ENCODE measurements at places on chromosomes 16 and 17. TPM values are rescaled to one million over a fixed set of nuclear protein-coding genes. Genes with fewer than 3 reads are reported as not detected.
A peak's percentile ranks its signal among the peaks of the same experiment; 100 is the strongest.

DNA sequence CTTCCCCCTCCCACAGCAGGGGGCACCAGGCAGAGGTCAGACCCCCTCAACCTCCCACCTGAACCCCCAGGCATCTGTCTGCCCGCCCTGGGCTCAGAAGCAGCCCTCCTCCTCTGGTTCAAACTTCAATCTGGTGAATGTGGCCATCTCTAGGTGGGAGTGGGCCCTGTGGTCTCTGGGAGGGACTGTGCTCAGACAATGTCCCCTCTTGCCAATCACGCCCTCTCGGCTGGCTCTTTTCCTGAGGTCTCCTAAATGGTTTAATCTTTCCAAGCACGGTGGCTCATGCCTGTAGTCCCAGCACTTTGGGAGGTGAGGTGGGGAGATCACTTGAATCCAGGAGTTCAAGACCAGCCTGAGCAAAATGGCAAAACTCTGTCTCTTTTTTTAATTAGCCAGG, 15.2 kb downstream of the LITAF start:
- H3K27ac ChIP-seq: no peak overlapping the region
- no peaks in the 10 kb centered on the region for H3K36me3 ChIP-seq
- DNase-seq: no peak
- no peaks in the 10 kb centered on the region for H3K27me3 ChIP-seq
- H3K4me3 ChIP-seq: no peak overlapping the region

DNA sequence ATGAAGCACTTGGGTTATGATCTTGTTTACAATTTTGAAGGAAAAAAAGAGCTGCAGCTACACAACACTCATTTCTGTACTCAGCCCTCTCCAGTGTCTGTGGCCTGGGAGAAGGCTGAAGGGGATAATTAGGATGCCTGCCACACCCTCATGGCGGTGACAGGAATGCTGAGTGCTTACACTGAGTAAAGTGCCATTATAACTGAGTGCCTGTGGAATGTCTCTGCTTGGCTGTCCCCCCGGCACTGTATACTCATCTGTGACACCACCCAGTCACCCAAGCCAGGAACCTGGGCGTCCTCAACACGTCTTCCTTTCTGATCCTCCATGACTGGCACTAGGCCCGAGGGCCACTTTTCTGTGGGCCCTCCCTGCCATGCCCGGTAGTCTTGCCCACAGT, 3.5 kb upstream of the MRPL38 start:
- no peak overlapping the region for H3K27ac ChIP-seq
- H3K36me3 ChIP-seq: no peaks in the 10 kb centered on the region
- no peak overlapping the region for H3K4me3 ChIP-seq
- peaks cover 5% of the 10 kb centered on the region for H3K4me1 ChIP-seq

Gene KRT39
- not detected for total RNA-seq

GRCh38 chr16:16005721-16006120, 56.3 kb downstream of the ABCC1 start:
- H3K27me3 ChIP-seq: no peaks in the 10 kb centered on the region

DNA sequence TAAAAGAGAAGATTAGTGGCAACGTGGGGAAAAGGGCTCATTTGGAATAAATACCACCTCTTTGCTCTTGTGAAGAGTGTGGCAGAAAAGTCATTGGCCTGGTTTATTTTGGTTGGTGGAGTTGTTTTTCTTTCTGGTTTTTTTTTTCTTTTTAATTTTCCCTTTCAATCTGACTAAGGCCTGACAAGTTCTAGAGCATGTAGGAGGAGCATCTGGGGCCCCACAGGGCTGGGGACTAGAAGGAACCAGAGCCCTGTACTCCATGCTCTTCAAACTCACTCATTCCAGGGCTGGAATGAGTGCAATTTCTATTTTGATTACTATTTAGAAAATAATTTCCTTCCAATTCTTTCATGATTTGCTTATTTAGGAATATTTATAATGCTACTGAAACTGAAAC, 13.3 kb downstream of the IRX5 start:
- H3K27ac ChIP-seq: no peak overlapping the region
- H3K36me3 ChIP-seq: no peaks in the 10 kb centered on the region
- H3K4me1 ChIP-seq: no peaks in the 10 kb centered on the region
- H3K4me3 ChIP-seq: no peak overlapping the region
- DNase-seq: no peak
- H3K27me3 ChIP-seq: peaks cover 36% of the 10 kb centered on the region

Gene ADGRG1
- total RNA-seq: 13.6 TPM

- peaks cover 2% of the 10 kb centered on the region for H3K36me3 ChIP-seq
- H3K4me1 ChIP-seq: no peaks in the 10 kb centered on the region
- H3K4me3 ChIP-seq: no peak overlapping the region
- no peak overlapping the region for H3K27ac ChIP-seq
Measured at GRCh38 chr17:3857261-3858105, 11.4 kb upstream of the NCBP3 start.

DNA sequence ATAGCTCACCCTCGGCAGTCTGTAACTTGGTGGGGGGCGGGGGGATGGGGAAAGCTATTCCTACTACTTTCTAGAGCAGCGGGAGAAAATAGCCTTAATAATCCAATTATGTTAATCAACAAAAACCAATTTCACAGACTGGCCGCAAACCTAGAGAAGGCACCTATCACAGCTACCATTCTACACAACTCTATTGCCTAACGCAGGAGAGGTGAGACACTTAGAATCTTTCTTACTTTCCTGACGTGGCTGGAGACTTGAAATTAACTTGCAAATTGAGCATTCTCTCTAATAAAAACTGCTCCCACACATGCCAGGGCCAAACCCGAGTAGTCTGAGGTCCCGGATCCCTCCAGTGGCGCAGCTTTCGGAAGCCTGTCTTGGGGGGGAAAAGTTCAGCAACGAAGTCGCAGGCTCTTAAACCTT, 794 bp downstream of the SMG6 start:
- H3K27ac ChIP-seq: peak overlapping the region; percentile 81
- peak overlapping the region; percentile 88 for H3K4me3 ChIP-seq
- H3K36me3 ChIP-seq: peaks cover 15% of the 10 kb centered on the region

Gene TLCD1
- 24.6 TPM for total RNA-seq

Gene IL21R
- total RNA-seq: 3.0 TPM

Gene SEZ6
- not detected for total RNA-seq

- no peak overlapping the region for H3K4me3 ChIP-seq
- H3K4me1 ChIP-seq: no peaks in the 10 kb centered on the region
- DNase-seq: no peak
Measured at GRCh38 chr16:79412783-79413225, 187.7 kb downstream of the MAF start.

DNA sequence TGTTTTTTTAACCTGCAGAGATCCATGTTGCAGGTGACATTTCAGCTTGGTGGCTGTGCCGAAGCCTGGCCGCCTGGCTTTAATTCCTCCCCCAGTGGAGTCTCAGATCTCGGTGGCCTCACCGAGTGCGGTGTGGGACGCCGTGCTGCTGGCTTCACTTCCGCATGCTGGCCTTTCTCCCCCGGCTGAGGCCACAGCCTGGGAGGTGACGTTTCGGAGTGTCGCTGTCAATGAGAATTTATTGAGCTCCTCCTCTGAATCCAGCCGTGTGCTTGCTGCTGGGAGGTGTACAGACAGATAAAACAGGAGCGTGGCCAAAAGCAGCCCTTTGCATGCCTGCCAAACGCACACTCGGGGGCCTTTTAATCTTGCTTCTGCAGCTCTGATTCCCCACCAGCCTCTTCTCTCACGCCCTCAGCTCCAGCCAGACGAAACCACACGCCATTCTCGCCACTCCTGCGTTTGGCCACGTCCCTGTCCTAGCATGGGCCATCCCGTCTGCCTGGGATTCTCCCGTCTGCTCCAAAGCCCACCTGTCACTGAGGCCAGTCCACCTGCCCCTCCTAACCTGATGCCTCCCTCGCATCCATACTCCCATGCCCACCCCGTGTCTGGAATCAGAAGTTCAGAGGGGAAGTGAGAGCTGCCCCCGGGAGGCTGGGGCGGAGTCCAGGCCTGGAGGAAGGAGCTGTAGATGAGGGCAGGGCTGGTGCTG, 3.6 kb downstream of the GSE1 start:
- H3K4me3 ChIP-seq: no peak overlapping the region
- no peaks in the 10 kb centered on the region for H3K36me3 ChIP-seq
- no peak overlapping the region for H3K27ac ChIP-seq
- DNase-seq: no peak

- no peak overlapping the region for H3K27ac ChIP-seq
- H3K36me3 ChIP-seq: no peaks in the 10 kb centered on the region
- H3K27me3 ChIP-seq: no peaks in the 10 kb centered on the region
- no peaks in the 10 kb centered on the region for H3K4me1 ChIP-seq
Measured at GRCh38 chr16:78395035-78395434, 295.6 kb downstream of the WWOX start.

GRCh38 chr16:71367241-71367976, 8.9 kb downstream of the CALB2 start:
- no peaks in the 10 kb centered on the region for H3K36me3 ChIP-seq
- peaks cover 2% of the 10 kb centered on the region for H3K27me3 ChIP-seq
- H3K4me3 ChIP-seq: no peak overlapping the region
- no peaks in the 10 kb centered on the region for H3K4me1 ChIP-seq
- no peak for DNase-seq
- H3K27ac ChIP-seq: no peak overlapping the region

DNA sequence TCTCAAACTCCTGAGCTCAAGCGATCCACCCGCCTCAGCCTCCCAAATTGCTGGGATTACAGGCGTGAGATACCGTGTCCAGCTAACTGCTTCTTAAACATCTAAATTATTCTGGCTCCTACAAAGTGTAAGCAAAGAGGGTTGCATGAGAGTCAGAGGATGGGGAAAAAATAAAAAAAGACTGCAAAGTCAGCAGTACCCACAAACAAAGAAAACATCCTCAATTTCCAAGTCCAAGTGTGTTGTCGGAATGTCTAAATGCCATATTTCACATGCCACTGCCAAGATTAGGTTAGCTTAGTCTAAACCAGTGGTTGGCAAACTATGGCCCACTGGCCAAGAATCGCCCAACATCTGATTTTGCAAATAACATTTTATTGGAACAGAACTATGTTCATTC, 13.0 kb upstream of the PHLPP2 start:
- peaks cover 51% of the 10 kb centered on the region for H3K36me3 ChIP-seq
- no peaks in the 10 kb centered on the region for H3K4me1 ChIP-seq
- DNase-seq: no peak
- H3K27me3 ChIP-seq: no peaks in the 10 kb centered on the region

DNA sequence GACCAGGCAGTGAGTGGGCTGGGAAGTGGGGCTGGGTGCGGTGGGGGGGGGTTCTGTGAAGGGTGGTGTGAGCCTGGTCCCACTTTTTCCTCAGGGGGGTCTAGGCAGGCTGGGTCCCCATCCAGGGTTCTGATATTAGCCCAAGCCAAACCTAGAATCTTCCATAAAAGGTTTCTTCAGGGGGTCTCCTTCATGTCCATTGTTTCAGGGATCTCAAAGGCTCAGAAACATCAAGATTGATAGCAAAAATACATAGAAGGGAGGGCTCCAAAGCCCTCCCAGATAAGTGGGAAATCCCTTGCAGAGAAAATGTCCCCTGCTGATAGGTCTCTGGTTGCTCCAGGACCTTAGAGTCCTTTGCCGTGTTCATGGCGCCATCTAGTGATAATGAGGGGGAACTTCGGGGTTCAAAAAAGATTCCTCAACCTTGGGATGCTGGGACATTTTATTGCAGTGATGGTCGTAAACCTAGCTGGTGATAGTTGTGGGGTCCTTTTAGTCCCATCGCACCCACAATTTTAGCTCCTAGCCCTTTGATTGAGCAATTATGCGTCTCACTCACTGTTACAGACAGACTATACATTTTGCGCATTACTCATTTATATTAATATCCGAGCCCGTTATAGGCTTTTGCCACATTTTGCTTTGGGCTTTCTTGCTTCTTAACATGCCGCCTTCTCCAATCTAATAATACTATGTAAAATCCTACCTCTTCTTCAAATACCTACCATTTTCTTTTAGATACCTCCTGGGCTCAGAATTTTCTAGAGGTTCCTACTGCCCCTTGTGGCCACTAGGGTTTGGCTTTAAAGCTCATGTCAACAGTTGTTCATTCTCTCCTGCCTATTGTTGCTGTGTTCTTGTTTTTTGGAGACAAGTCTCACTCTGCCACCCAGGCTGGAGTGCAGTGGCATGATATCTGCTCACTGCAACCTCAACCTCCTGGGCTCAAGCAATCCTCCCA, 35.1 kb downstream of the IGF2BP1 start:
- no peak overlapping the region for H3K27ac ChIP-seq
- DNase-seq: peak; percentile 43
- peaks cover 15% of the 10 kb centered on the region for H3K36me3 ChIP-seq
- no peaks in the 10 kb centered on the region for H3K4me1 ChIP-seq

Gene EPN3
- total RNA-seq: 1.7 TPM

DNA sequence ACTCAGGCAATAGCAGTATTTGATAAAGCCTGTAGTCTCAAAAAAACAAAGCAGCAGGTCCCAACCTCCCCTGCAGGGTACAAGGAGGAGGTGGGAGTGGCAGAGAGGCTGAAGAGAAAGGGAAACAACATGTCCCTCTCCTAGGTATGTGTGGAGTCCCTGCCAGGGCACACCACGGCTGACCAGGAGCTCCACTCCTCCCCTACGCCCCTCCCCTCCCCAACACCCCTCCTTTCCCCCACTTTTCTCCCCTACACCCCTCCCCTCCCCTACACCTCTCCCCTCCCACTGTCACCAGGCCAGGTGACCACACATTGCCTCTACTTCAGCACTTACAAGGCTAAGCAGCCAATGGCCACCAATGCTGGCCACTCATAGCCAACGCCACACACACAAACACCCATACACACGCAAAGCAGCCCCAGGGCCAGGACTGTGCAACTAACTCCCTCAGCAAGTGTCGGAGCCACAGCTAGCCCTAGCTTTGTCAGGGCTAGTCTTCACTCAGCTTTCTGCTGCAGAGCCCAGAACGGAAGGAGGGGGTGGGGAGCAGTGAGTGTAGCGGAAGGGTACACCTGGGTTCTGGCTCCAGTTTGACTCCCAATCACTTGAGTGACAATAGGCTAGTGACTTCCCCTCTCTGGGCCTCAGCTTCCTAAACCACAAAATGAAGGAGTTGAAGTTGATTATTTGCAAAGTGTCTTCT, 8.2 kb downstream of the CAVIN1 start:
- H3K4me1 ChIP-seq: peaks cover 40% of the 10 kb centered on the region
- peaks cover 10% of the 10 kb centered on the region for H3K36me3 ChIP-seq
- H3K27ac ChIP-seq: no peak overlapping the region
- DNase-seq: no peak

GRCh38 chr17:1275962-1276736, 3.3 kb upstream of the TRARG1 start:
- H3K4me3 ChIP-seq: no peak overlapping the region
- no peaks in the 10 kb centered on the region for H3K36me3 ChIP-seq
- H3K4me1 ChIP-seq: no peaks in the 10 kb centered on the region
- peaks cover 31% of the 10 kb centered on the region for H3K27me3 ChIP-seq

Gene CRHR1
- 0.38 TPM for total RNA-seq

DNA sequence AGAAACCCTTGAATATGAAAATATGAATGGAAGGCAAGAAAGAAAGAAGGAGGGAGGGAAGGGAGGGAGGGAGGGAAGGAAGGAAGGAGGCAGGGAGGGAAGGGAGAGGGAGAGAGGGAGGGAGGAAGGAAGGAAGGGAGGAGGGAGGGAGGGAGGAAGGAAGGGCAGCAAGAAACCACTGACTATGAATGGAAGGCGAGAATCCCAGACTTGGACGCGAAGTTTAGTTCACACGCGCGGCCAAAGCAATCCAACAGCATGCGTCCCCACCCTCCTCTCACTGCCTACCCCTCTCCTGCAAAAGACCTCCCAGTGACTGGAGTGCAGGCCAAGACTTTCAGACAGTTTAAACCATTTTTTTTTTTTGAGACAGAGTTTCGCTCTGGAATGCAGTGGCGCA, 7.9 kb upstream of the SMARCD2 start:
- DNase-seq: no peak
- no peak overlapping the region for H3K27ac ChIP-seq
- no peaks in the 10 kb centered on the region for H3K36me3 ChIP-seq

- H3K27me3 ChIP-seq: no peaks in the 10 kb centered on the region
- H3K4me3 ChIP-seq: no peak overlapping the region
- H3K36me3 ChIP-seq: no peaks in the 10 kb centered on the region
- DNase-seq: peak; percentile 58
Measured at GRCh38 chr17:9643611-9644010, 1.7 kb upstream of the USP43 start.

Measured in astrocyte (in vitro differentiated cells and primary cell).